ENCODE measurements at places on chromosomes 6 and 20.

DNA sequence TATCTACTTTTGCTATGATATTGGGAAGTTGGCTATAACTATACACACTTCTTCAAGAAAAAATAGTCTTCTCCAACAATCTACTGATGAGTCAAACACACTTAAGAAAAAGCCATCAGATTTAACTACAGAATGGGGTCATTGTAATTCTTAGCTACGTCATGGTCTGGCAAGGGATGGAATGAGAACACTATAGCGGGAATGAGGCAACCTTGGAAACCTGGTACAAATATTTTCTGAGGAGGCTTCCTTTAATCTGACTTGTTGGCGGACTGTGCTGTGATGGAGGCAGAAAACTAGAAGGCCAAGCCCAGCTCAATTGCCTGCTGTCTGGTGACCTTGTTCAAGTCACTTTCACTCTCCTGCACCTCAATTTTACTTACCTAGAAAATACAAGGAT lies 586.8 kb upstream of the JAG1 start:
- peak; percentile 2 for DNase-seq

- DNase-seq = no peak
Observed at GRCh38 chr20:46031701-46032254, 2.8 kb downstream of the SLC12A5 start.

GRCh38 chr6:138600726-138601125 lies 101.4 kb upstream of the NHSL1 start:
- DNase-seq = no peak

- DNase-seq = no peak
Observed at GRCh38 chr6:149900620-149901443, 2.9 kb upstream of the RAET1E start.

GRCh38 chr20:17856024-17856564 lies 112.5 kb downstream of the SNX5 start:
- DNase-seq = no peak

GRCh38 chr20:17287998-17288397 lies 61.2 kb downstream of the PCSK2 start:
- DNase-seq = no peak

DNA sequence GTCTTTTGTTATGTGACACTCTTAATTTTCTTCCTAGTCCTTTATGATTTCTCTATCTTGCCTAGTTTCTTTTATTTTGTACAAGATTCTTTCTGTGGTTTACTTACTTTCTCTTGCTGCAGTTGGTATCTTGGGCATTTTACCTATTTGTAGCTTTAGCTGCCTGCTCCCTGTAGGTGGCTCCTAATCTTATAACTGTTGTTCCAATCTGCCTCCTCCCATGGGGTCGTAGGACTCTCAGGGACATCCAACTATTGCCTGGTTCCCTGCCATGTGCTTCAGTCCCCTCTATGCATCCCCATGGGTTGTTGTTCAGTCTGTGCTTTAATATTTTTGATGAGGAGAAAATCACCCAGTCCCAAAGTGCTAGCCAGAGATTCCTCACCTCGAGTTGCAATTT lies 31.4 kb downstream of the RIN2 start:
- DNase-seq = no peak

GRCh38 chr20:49260218-49260617 lies 17.6 kb downstream of the ZNFX1 start:
- DNase-seq = no peak

GRCh38 chr6:128069188-128069587 lies 168.3 kb upstream of the THEMIS start:
- peak; percentile 59 for DNase-seq

DNA sequence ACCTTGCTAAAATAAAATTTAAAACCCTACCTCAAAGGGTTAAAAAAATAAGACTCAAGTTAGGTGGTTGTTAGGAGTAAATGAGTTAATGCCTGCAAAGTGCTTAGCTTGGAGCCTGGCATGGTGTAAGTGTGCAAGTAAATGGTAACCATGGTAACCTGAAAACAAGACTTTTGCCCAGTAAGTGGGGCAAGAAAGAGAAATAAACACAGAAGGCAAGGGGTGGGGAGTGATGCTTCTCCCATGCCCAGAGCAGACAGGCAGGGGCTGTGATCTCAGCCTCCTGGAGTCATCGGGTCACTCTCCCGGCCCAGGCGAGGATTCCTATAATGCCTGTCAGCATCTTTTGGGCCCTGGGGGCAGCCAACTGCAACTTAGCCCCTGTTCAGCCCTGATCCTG lies 59.2 kb upstream of the SLC32A1 start:
- no peak for DNase-seq

- DNase-seq = no peak
Observed at GRCh38 chr6:11536795-11537194, 754 bp upstream of the TMEM170B start.

DNA sequence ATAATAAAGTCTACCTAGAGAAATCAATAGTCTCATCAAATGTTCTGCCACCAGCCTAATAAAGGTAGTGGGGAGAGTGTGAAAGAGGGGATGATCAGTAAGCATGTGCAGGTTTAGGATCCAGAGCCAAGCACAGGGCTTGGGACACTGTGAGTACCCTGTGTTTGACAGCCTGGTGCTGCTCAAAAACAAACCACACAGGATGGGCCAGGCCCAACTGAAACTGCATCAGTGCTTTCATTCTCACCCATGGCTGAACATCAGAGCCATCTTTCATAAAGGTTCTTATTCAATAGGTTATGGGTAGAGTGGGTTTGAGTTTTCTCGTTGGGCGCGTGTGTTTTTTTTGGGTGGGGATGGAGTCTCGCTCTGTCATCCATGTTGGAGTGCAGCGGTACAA lies 87.3 kb upstream of the NHSL1 start:
- no peak for DNase-seq

GRCh38 chr6:117290173-117290846 lies 25.0 kb downstream of the VGLL2 start:
- no peak for DNase-seq

DNA sequence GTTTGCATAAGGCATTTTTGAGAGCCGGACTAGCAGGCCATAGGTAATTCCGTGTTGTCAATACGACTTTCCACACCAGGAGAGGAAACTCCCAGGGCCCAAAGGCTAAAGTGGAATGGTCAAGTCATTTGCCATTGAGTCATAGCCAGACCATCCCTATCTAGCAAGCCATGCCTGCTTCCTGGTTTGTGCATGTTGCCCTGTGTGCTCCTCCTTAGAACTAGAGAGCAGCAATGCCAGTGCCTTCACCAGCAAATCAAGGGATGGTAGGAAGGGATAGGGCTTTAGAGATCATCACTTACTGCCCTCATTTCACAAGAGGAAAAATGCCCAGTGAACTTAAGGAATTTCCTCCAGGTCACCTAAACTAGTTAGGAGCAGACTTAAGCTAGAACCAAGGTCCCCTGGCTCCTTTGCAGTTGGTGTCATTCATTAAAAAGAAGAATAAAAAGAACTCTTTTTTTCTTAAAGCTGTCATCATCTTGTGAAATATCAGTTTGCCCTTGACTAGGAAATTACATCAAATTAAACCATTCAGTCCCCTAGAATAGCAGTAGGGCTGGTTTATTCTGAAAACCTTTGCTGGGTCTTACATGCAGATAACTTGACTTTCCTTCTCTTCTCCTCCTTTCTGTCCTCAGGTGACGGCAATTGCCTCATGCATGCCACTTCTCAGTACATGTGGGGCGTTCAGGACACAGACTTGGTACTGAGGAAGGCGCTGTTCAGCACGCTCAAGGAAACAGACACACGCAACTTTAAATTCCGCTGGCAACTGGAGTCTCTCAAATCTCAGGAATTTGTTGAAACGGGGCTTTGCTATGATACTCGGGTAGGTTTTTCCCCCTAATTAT lies 7.4 kb downstream of the TNFAIP3 start:
- DNase-seq = no peak

DNA sequence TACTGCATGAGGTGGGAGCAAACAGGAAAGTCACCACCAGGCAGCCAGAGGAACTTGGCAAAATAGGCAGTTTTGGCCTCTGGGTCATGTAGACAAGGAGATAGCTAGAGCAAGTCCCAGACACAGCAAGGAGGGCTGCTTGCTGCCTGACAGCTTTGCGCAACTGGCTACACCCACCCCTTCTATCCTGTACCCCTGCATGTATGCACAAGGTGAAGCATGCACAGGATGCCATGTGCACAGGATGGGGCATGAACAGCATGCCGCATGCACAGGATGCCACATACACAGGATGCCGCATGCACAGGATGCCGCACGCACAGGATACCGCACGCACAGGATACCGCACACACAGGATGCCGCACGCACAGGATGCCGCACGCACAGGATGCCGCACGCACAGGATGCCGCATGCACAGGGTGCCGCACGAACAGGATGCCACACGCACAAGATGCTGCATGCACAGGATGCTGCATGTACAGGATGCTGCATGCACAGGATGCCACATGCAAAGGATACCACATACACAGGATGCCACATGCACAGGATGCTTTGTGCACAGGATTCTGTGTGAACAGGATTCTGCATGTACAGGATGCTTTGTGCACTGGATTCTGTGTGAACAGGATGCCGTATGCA lies 104.9 kb upstream of the IYD start:
- DNase-seq = no peak

- no peak for DNase-seq
Observed at GRCh38 chr6:13697857-13698256, 13.8 kb downstream of the RANBP9 start.

DNA sequence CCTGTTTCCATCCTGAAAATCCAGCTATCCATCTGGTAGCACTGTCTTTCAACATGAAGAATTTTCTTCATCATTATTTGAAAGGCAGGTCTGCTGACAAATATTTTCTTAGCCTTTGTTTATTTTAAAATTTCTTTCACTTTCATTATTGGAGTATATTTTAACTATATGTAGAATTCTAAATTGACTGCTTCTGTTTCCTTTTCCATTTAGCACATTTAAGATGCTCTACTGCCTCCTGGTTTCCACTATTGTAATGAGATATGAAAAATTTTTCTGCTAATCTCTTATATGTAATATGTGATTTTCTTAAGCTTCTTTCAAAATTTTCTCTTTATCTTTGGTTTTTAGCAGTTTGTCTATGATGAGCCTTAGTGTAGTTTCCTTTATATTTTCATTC lies 97.3 kb downstream of the TBC1D32 start:
- no peak for DNase-seq

- DNase-seq = no peak
Observed at GRCh38 chr20:48732081-48732829, 95.5 kb downstream of the PREX1 start.

Data from AG04449 (cell line).